ENCODE measurements at places on chromosomes 1 and 21. TPM values are rescaled to one million over a fixed set of nuclear protein-coding genes. Genes with fewer than 3 reads are reported as not detected.
A peak's percentile ranks its signal among the peaks of the same experiment; 100 is the strongest.

OPTC gene
- not detected for total RNA-seq

CDCA8 gene
- total RNA-seq = 1.5 TPM

CACNA1S gene
- total RNA-seq = not detected

GPR37L1 gene
- not detected for total RNA-seq

ARHGAP30 gene
- not detected for total RNA-seq

TTC22 gene
- not detected for total RNA-seq

TNFRSF8 gene
- total RNA-seq = under 0.01 TPM

DMBX1 gene
- total RNA-seq = not detected

GCSAML gene
- not detected for total RNA-seq

MAP3K7CL gene
- 19.9 TPM for total RNA-seq

PLA2G2A gene
- not detected for total RNA-seq

MSH4 gene
- under 0.01 TPM for total RNA-seq

PTGER3 gene
- total RNA-seq = not detected

GRCh38 chr1:199490769-199491527, 536.6 kb upstream of the NR5A2 start:
- H3K36me3 ChIP-seq = no peaks in the 10 kb centered on the region
- no peaks in the 10 kb centered on the region for H3K27me3 ChIP-seq
- no peak overlapping the region for H3K27ac ChIP-seq
- no peak overlapping the region for H3K4me3 ChIP-seq
- H3K4me1 ChIP-seq = no peaks in the 10 kb centered on the region

GRCh38 chr1:46526013-46526690, 25.3 kb downstream of the KNCN start:
- H3K27me3 ChIP-seq = peaks cover 18% of the 10 kb centered on the region
- no peak overlapping the region for H3K4me3 ChIP-seq
- DNase-seq = peak; percentile 50
- no peaks in the 10 kb centered on the region for H3K36me3 ChIP-seq
- H3K27ac ChIP-seq = no peak overlapping the region
- H3K4me1 ChIP-seq = peaks cover 15% of the 10 kb centered on the region

GRCh38 chr1:39845569-39846566, 37.4 kb downstream of the TRIT1 start:
- peak overlapping the region; percentile 4 for H3K4me3 ChIP-seq
- peak overlapping the region; percentile 51 for H3K27ac ChIP-seq

- no peak overlapping the region for H3K27ac ChIP-seq
- H3K4me3 ChIP-seq = no peak overlapping the region
- H3K36me3 ChIP-seq = no peaks in the 10 kb centered on the region
- H3K4me1 ChIP-seq = peaks cover 3% of the 10 kb centered on the region
These were observed 1.9 kb downstream of the NLRP3 start for GRCh38 chr1:247417831-247418230.

DNA sequence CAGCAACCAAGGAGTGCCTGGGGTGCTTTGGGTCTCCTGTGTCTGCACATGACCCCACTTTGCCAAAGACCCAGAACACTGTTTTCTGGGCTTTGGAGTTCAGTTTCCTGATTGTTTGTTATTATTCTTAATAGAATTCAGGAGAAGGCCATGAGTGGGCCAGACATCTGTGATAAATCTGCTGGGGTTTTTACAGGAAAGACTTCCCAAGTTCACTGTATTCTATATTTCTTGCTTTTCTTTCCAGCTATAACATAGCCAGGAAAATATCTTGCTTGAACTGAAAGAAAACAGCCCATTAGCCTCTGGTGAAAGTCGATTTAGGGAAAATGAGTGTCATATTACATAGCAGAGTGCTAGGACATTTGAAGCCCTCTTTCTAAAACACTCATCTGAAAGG, 345.1 kb upstream of the USP24 start:
- H3K27me3 ChIP-seq = no peaks in the 10 kb centered on the region
- no peaks in the 10 kb centered on the region for H3K36me3 ChIP-seq
- no peak overlapping the region for H3K4me3 ChIP-seq

GRCh38 chr1:2896824-2897223, 95.3 kb upstream of the TTC34 start:
- no peak overlapping the region for H3K27ac ChIP-seq
- no peaks in the 10 kb centered on the region for H3K27me3 ChIP-seq
- H3K4me1 ChIP-seq = no peaks in the 10 kb centered on the region
- no peak for DNase-seq
- no peak overlapping the region for H3K4me3 ChIP-seq

GRCh38 chr1:175402336-175402735, 209.8 kb upstream of the KIAA0040 start:
- no peaks in the 10 kb centered on the region for H3K36me3 ChIP-seq
- no peak for DNase-seq
- no peak overlapping the region for H3K27ac ChIP-seq
- H3K4me1 ChIP-seq = no peaks in the 10 kb centered on the region
- no peak overlapping the region for H3K4me3 ChIP-seq
- no peaks in the 10 kb centered on the region for H3K27me3 ChIP-seq

GRCh38 chr1:169538998-169539871, 47.0 kb downstream of the F5 start:
- no peaks in the 10 kb centered on the region for H3K4me1 ChIP-seq
- no peaks in the 10 kb centered on the region for H3K36me3 ChIP-seq
- DNase-seq = no peak
- H3K4me3 ChIP-seq = no peak overlapping the region
- H3K27me3 ChIP-seq = no peaks in the 10 kb centered on the region

- H3K27ac ChIP-seq = no peak overlapping the region
- H3K4me1 ChIP-seq = peaks cover 15% of the 10 kb centered on the region
- H3K4me3 ChIP-seq = no peak overlapping the region
- no peaks in the 10 kb centered on the region for H3K27me3 ChIP-seq
These were observed 12.4 kb downstream of the ZBTB18 start for GRCh38 chr1:244063498-244063897.

DNA sequence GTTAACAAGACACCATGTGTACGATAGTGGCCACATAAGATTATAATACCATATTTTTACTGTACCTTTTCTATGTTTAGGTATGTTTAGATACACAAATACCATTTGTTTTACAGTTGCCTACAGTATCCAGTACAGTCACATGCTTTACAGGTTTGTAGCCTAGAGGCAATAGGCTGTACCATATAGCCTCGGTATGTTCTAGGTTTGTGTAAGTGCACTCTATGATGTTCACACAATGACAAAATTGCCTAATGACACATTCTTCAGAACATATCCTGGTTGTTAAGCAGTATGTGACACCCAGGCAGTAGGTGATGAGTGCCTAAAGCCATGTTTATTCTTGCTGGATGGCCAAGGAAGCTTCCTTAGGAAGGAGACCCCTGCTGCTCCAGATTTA, 111.8 kb downstream of the PAPPA2 start:
- H3K4me3 ChIP-seq = no peak overlapping the region
- H3K4me1 ChIP-seq = no peaks in the 10 kb centered on the region
- no peaks in the 10 kb centered on the region for H3K36me3 ChIP-seq
- no peaks in the 10 kb centered on the region for H3K27me3 ChIP-seq
- no peak for DNase-seq

GRCh38 chr1:231731268-231731667, 104.7 kb downstream of the DISC1 start:
- no peak overlapping the region for H3K27ac ChIP-seq
- no peaks in the 10 kb centered on the region for H3K36me3 ChIP-seq
- DNase-seq = no peak
- H3K27me3 ChIP-seq = no peaks in the 10 kb centered on the region

GRCh38 chr1:69295265-69295664, 272.5 kb upstream of the LRRC7 start:
- no peak overlapping the region for H3K27ac ChIP-seq
- H3K4me3 ChIP-seq = no peak overlapping the region
- no peaks in the 10 kb centered on the region for H3K4me1 ChIP-seq
- H3K27me3 ChIP-seq = no peaks in the 10 kb centered on the region
- no peaks in the 10 kb centered on the region for H3K36me3 ChIP-seq

GRCh38 chr1:48414264-48414663, 57.7 kb downstream of the SPATA6 start:
- H3K27ac ChIP-seq = no peak overlapping the region
- H3K27me3 ChIP-seq = no peaks in the 10 kb centered on the region
- no peaks in the 10 kb centered on the region for H3K4me1 ChIP-seq
- no peaks in the 10 kb centered on the region for H3K36me3 ChIP-seq

DNA sequence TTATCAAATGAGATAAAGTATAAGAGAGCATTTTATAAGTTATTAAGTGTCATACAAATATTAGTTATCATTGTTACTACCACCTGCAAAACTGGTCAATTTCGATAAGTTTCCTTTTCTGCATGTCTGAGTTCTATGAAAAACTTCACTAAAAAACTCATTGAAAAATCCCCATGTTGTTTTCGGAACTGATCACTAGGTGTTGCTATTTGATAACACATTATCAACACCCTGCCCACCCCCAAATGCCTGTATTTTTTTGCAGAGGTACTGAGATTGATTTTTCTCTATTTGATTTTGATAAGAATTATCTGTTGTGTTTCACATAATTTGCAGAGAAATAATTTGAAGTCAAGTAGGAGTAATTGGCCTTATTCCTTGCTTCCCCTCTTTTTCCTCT, 22.1 kb upstream of the DISP1 start:
- H3K4me1 ChIP-seq = no peaks in the 10 kb centered on the region
- H3K27me3 ChIP-seq = peaks cover 12% of the 10 kb centered on the region
- no peak overlapping the region for H3K4me3 ChIP-seq
- H3K27ac ChIP-seq = no peak overlapping the region

GRCh38 chr1:7471836-7472235, 299.3 kb upstream of the VAMP3 start:
- H3K4me1 ChIP-seq = peaks cover 41% of the 10 kb centered on the region
- peak; percentile 93 for DNase-seq
- H3K27me3 ChIP-seq = no peaks in the 10 kb centered on the region
- H3K4me3 ChIP-seq = no peak overlapping the region

DNA sequence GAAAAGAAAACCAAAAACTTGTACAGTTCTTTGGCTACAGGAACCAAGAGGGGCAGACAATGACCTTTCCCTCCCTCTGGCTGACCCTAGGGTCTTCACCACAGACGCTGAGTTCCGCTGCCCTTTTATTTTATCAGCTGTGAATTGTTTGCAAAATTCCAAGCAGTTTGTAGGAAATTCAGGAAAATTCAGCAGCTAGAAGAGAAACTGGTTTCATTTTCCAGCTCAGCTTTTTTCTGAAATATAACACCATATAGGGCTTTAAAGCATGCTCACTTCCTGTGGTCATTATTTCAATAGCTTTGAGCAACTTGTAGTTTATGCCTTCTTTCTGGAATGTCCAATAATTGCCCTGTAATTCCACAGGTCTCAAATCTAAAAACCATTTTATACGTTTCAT, 5.5 kb upstream of the PIK3R3 start:
- H3K27ac ChIP-seq = peak overlapping the region; percentile 81
- H3K4me3 ChIP-seq = peak overlapping the region; percentile 69
- DNase-seq = peak; percentile 47
- no peaks in the 10 kb centered on the region for H3K27me3 ChIP-seq
- H3K36me3 ChIP-seq = no peaks in the 10 kb centered on the region

- peaks cover 11% of the 10 kb centered on the region for H3K27me3 ChIP-seq
- DNase-seq = peak; percentile 97
- peaks cover 5% of the 10 kb centered on the region for H3K4me1 ChIP-seq
- H3K36me3 ChIP-seq = no peaks in the 10 kb centered on the region
These were observed 2.5 kb downstream of the VWA1 start for GRCh38 chr1:1437904-1438376.

DNA sequence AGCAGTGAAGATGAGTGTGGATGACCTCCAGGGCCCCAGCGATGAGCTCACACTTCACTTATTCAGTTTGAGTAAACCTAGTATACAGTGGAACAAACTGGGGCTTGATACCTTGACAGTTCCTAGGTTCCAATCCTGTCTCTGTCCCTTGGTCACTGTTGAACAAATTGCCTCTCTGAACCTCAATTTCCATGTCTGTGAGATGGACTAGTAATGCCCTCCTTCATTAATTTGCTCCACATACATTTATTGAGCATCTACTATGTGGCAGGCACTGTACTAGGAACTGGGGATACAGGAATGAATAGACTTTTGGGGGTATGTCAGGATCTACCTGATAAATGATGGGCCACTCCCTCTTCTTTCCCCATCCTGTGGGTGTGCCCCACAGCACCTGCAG, 57.3 kb downstream of the SDC3 start:
- H3K27ac ChIP-seq = no peak overlapping the region
- H3K4me3 ChIP-seq = no peak overlapping the region
- H3K36me3 ChIP-seq = no peaks in the 10 kb centered on the region

GRCh38 chr1:234958706-234959657, 169.7 kb downstream of the TOMM20 start:
- no peaks in the 10 kb centered on the region for H3K36me3 ChIP-seq
- no peak for DNase-seq
- peaks cover 72% of the 10 kb centered on the region for H3K4me1 ChIP-seq
- H3K4me3 ChIP-seq = no peak overlapping the region

DNA sequence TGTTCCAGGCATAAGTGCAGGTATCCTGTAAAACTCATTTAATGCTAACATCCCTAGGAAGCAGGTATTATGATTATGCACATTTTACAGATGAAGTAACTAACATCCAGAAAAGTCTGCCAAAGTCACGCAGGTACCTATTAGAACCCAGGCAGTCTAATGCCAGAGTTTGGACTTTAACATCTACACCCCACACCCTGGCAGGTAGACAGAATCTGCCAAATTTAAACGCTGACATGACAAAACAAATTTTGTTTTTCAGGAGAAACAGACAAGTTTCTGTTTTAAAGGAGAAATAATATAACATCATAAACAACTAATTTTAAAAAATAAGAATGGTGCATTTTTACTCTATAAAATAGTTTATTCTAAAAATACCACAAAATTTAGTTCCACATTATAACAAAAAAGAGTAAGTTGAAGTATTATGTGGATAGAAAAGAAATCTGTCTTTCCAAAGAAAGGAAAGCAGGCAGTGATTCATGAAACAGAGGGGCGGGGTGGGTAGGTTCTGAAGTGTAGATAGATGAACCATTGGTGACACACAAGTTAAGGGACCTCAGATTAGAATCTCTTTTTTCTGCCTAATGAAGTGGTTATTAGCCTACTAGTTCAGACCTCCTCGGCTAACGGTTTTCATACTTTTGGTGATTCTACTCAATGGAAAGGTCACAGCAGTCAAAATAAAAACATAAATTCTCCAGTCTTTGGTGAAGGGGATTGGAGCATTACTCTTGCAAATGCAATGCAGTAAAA, 1.7 kb downstream of the ASPM start:
- peak overlapping the region; percentile 92 for H3K4me3 ChIP-seq
- peaks cover 16% of the 10 kb centered on the region for H3K4me1 ChIP-seq
- H3K36me3 ChIP-seq = no peaks in the 10 kb centered on the region
- H3K27me3 ChIP-seq = no peaks in the 10 kb centered on the region

DNA sequence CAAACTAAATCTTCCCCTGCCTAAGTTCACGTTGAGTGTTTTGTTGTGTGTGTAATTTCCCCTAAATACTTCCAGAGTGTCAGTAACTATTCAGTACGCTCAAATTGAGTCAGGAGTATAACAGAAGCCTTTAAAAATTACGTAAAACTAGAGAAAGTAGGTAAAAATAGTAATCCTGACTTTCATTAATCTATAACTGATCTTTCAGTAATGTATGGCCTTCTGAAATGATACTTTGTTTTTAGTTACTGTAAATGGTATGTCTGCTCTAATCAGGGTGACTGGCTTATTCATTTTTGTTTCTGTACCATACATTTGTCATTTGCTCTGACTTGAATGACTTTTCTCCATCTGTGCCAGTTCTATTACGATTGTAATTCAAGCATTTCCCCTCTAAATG, 29.4 kb downstream of the MIER1 start:
- peak overlapping the region; percentile 30 for H3K27ac ChIP-seq
- no peaks in the 10 kb centered on the region for H3K27me3 ChIP-seq
- H3K4me1 ChIP-seq = peaks cover 5% of the 10 kb centered on the region
- H3K4me3 ChIP-seq = no peak overlapping the region
